Prostate gland (tissue), 2 donors: ENCODE measurements at places on chromosomes 13 and 19.

DNA sequence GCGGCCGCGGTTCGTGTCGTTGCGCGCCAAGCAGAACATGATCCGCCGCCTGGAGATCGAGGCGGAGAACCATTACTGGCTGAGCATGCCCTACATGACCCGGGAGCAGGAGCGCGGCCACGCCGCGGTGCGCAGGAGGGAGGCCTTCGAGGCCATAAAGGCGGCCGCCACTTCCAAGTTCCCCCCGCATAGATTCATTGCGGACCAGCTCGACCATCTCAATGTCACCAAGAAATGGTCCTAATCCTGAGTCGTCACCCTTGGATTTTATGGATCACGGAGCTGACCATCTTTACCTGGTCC is 475 bp downstream of the MRPL57 start:
- no peak for DNase-seq

DNA sequence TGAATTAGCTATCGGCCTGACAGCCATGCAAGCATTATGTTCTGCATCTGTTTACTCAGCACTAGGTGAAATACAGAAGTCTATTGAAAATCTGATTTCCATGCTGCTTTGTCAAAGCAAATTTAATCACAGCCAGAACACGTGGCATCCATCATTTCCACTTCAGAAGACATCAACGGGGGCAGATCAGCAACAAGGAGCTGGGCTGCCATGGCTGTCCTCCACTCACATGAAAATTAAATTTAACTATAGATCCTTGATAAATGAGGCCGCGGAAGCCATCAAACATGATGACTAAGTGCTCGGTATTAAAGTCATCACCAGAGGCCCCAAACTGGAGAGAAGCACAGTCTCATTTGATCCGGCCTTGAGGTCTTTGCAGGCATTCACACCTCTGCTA is 443.5 kb downstream of the HS6ST3 start:
- no peak for DNase-seq

GRCh38 chr19:30089086-30089665 is 147.1 kb downstream of the URI1 start:
- no peak for DNase-seq

DNA sequence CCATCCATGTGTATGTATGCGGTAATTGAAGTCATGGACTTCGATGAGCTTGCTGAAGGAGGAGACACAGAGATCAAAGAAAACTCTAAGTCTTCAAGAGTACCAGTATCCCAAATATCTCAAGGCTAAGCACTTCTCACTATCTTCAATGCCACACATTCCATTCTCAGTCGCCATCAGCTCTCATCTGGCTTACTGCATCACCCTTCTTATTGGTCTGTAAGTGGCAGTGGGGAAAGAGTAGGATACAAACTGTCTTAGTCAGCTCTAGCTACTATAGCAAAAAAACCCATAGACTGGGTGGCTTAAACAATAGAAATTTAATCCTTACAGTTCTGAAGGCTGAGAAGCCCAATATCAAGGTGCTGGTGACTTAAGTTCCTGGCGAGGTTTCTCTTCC is 218.7 kb downstream of the POSTN start:
- DNase-seq: no peak

GRCh38 chr19:46602392-46603194 is 1.5 kb downstream of the CALM3 start:
- DNase-seq: no peak

- no peak for DNase-seq
Observed at GRCh38 chr19:45173816-45174215, 4.2 kb downstream of the TRAPPC6A start.

DNA sequence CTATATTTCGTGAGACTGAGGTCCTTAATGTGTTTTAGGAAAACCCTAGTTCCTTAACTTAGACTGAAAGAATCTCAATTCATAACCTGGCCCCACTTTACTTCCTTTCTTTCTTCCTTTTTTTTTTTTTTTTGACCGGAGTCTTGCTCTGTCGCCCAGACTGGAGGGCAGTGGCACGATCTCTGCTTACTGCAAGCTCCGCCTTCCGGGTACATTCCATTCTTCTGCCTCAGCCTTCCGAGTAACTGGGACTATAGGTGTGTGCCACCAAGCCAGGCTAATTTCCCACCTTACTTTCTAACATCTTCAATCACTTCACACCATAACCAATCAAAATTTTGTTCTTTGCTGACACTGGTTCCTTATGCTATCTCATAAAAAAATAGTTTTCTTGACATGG is 2097.0 kb downstream of the PCDH9 start:
- no peak for DNase-seq

DNA sequence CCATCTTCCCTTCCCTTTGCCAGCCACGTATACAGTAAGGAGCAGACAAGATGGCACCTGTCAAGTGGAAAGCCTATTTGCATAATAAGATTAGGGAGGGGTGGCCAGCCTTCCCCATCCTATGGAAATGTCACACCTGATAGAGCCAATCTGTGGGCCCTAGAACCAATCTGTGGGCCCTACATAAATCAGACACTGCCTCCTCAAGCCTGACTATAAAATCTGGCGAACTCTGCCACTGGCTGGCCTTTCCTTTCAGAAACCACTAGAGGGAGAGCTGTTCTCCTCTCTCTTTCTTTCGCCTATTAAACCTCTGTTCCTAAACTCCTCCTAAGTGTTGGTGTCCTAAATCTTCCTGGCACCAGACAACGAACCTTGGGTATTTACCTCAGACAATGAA is 231.5 kb upstream of the KLHL1 start:
- DNase-seq: no peak

GRCh38 chr13:61110732-61111131 is 304.9 kb downstream of the PCDH20 start:
- no peak for DNase-seq

DNA sequence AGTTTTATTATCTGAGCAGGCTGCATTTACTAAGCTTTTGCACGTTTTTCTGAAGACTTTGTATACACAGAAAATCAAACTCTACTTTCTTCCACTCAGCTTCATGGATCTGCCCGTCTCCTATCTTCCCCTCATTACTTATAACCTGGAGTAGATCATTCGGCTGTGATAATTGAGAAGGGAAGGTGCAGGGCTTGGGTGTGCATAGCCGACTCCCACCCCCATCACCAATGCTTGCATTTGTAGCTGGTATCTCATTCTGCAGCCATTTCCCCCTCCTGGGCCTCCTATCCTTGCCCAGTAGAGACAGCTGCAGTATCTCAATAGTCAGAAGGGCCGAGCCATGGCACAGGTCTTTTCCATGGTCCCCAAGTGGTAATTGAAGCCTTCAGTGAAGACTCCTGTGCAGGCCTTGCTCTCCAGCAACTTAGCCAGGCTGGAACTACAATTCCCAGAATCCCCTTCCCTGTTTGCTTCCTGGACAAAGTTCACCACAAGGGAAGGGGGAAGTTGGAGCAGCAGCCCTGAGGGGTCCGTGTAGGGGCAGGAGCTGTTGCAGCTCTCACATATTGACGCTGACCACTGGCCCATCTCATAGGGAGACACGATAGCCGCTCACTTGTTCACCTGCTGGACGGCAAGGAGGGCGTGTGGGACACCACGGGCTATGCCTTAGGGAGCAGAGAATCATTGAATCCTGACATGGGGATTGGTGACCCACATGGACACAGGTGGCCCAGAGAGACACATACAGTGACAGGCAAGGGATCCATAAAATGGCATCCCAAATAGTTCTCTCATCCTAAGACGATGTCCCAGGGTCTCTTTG is 2.1 kb upstream of the SIGLEC8 start:
- no peak for DNase-seq

GRCh38 chr19:52946322-52947310 is 16.1 kb downstream of the ZNF816 start:
- DNase-seq: peak; percentile 70

- no peak for DNase-seq
Observed at GRCh38 chr13:96700657-96701056, 293.6 kb downstream of the OXGR1 start.
